Neuronal stem cell (in vitro differentiated cells): ENCODE measurements at places on chromosomes 1 and 21.

DNA sequence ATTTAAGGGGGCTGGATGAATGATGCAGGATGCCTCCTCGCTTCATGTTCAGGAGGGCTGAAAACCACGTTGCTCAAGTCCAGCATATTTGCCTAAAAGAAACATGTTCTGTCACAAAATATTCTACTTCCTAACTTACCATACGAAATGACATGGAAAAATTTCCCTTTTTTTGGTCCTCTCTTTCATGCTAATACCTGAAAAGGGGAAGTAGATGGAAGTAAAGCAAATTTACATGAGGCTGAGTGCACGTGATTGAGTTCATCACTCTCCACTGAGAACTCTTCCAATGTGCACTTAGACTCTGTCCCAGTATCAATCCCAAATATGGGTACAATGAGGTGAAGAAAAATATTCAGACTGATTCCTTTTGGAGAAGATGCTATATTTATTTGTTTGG is 23.0 kb downstream of the XCL2 start:
- DNase-seq = no peak

GRCh38 chr1:175481126-175482070 is 262.0 kb downstream of the TNR start:
- DNase-seq = no peak

DNA sequence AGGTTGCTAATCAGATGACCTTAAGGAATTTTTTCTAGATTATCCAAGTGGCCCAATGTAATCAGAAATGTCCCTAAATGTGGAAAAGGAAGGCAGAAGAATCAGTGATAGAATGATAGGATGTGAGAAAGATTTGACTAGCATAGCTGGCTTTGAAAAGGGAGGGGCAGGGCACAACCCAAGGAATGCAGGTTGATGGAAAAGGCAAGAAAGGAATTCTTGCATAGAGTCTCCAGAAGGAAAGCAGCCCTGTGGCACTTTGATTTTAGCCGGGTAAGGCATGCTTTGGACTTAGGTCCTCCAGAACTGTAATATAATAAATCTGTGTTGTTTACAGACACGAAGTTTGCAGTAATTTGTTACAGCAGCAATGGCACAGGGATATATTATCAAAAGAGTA is 375.7 kb upstream of the B3GALT2 start:
- peak; percentile 8 for DNase-seq

DNA sequence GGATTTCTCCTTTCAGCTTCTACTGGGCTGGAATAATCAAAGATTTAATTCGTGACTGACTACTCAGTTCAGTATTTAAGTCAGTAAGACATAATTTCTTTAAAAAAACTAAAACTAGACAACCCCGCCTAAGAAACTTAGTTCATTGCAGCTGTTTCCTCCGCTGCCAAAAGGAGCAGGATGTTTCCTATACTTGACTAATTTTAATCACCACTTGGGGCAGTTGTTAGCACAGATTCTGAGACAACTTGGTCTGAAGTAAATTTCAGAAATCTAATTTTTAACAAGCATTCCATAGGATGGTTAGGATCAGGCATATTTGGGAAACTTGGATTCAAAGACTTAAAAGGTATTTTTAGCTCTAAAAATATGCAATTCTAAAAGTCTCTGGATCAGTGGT is 34.0 kb downstream of the EPRS1 start:
- no peak for DNase-seq

GRCh38 chr21:28482657-28483056 is 510.0 kb downstream of the LTN1 start:
- no peak for DNase-seq

DNA sequence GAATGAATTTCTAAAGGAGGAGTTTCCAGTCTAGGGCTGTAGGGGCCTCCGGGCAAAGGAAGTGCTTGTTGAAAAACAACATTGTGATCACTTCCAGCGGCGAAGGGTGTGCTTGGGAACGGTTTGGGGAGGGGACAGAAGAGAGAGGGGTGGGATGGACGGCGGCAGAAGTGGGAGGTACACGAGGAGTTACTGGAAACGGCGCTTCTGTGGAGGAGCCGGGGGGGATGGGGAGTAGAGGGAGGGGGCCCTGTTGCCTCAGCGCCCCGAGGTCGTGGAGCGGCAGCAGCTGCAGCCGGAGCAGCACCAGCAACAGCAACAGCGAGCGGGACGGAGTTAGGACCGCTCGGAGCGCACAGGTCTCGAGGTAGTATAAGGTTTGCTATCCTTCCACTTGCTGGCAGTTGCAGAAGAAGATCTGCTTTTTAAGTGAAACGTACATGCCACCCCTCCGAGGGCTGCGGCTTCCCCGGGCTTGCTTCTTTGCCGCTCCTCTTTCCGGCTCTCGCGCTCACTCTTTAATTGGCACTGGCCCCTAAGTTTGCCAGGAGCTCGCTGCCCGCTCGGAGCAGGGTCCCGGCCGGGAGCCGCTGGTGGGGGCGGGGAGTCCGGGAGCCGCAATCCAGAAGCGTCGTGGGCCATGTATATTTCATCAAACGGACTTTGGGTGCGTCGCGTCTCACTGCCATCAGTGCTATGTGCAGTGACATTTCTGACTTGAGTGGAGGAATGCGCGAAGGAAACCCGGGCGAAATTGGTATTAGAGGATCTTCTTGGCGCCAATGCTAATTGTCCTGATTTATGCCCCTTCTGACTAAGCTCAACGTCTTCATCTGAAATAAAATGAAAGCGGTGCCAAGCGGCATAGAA is 771 bp upstream of the NTNG1 start:
- peak; percentile 21 for DNase-seq

GRCh38 chr1:213122514-213122929 is 71.5 kb downstream of the RPS6KC1 start:
- peak; percentile 11 for DNase-seq

DNA sequence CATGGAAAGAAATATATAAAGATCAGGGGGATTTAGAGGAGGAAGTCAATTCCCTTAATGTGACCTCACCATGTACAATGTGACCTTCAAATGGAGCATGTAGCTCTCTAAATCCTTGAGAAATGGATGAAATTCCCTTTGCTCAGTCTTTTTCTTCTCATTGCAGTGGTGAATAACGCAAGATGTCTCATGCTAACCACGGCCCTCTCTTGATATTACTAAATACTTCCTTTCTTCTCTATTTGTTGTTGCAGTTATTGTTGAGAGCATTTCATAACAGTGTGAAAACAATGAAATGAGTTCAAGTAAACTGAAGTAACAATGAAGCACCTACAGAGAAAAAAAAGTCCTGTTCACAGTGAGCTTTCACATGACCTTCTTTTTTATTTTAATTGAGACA is 55.6 kb downstream of the ZNF281 start:
- no peak for DNase-seq

- no peak for DNase-seq
These were observed 47.8 kb upstream of the ECE1 start for GRCh38 chr1:21337928-21338572.

- DNase-seq = no peak
These were observed 209.2 kb downstream of the MATN1 start for GRCh38 chr1:30514137-30514654.

DNA sequence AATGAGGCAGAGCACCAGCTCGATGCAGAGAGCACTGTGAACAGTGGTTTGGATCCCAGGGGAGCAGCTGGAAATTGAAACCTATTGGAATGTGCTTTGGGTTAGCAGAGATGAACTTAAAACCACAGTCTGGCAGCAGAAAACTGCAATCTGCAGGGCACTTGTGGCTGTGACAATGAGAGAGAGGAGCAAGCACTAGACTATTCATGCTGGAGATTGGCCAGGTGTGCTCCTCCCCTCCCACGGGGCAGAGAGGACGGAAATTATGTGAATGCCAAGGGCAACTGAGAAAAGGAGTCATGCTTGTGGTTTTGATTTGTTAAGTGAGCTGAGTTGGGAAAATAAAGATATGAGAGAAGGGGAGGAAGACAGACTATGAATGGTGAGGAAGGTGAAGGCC is 38.1 kb downstream of the HSD3B2 start:
- no peak for DNase-seq

GRCh38 chr1:29852248-29852647 is 615.9 kb downstream of the PTPRU start:
- DNase-seq = no peak

GRCh38 chr21:18646116-18646515 is 242.5 kb upstream of the TMPRSS15 start:
- DNase-seq = no peak

DNA sequence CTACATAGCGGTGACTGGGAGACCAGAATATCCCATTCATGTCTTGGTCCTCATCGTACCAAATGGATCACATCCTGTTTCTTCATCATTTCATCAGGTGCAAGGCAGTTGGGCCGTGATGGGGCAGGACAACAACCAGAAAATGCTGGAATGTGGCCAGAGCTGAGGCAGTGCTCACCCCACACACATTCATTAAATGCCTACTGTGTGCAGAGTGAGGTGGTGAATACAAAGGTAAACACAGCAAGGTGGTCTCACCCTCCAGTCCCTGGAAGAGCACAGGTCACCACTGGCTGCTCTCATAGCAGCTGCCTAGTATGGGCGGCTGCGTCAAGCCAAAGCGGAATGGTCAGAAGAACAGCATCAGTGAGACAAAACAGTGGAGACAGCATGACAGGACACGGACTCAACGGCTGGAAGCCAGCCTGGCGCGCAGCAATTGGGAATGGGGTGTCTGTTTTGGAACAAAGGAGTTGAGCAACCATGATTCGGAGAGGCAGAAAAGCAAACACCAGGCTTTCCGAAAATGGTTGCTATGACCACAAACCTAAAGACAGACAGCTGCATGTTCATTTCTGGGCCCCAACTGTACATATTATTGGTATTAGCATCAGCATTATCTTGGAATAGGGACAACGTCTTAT is 5.6 kb upstream of the ADAMTSL4 start:
- DNase-seq = no peak

GRCh38 chr1:14928412-14928811 is 225.1 kb upstream of the TMEM51 start:
- DNase-seq = no peak

- DNase-seq = no peak
These were observed 56.1 kb downstream of the KAZN start for GRCh38 chr1:14654554-14654953.
